ENCODE measurements at places on chromosomes 12 and 14. TPM values are rescaled to one million over a fixed set of nuclear protein-coding genes. Genes with fewer than 3 reads are reported as not detected.

Gene EIF5
- total RNA-seq: 197 TPM

Gene ANKRD33
- total RNA-seq: not detected

Gene AICDA
- total RNA-seq: not detected

Gene GNB3
- not detected for total RNA-seq

Gene ARMH4
- total RNA-seq: not detected

Gene TMEM132C
- total RNA-seq: 0.05 TPM

Gene SPTLC2
- total RNA-seq: 43.2 TPM

GRCh38 chr14:96501217-96501739 is 904 bp upstream of the PAPOLA start:
- no peak for DNase-seq

- no peak for DNase-seq
Measured at GRCh38 chr12:3333583-3333982, 157.4 kb upstream of the PRMT8 start.

GRCh38 chr14:61861320-61861865 is 99.2 kb downstream of the SNAPC1 start:
- no peak for DNase-seq

GRCh38 chr12:24852420-24852819 is 96.5 kb downstream of the BCAT1 start:
- DNase-seq: no peak

DNA sequence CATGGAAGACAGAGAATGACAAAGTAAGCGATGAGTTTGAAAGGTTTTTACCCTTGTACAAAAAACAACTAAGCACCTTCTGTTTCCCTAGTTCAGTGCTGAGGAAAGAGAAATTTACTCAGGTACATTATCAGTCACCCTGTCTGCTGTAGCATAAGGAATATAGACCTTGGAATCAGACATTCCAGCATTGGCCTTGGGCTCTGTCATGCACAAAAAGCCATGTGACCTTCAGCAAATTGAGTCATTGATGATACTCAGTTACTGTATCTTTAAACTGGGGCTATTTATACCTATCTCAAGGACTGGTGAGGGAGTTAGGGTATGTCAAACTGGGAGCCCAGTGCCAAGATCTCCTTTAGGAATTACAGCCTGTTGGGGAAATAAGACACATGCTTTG is 19.3 kb upstream of the TCL1A start:
- DNase-seq: no peak

DNA sequence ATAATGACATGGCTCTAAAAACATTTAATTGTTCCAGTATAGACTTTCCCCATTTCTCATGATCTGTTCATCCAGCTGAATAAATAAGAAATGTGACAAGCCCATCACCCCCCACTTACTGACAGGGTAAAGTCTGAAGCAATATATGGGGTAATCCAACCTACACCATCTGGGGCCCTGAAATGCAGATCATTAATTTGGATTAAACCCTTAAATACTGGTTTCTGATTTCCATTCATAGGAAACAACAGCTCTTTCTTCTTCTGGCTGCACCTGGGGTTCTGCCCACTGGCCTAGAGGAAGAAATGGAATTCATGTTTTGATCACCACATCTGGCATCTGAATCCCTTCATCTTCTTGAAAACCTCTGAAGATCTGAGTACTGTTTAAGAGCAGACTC is 39.3 kb upstream of the ACSM4 start:
- DNase-seq: no peak

- no peak for DNase-seq
Measured at GRCh38 chr14:99158150-99158549, 113.8 kb downstream of the BCL11B start.

DNA sequence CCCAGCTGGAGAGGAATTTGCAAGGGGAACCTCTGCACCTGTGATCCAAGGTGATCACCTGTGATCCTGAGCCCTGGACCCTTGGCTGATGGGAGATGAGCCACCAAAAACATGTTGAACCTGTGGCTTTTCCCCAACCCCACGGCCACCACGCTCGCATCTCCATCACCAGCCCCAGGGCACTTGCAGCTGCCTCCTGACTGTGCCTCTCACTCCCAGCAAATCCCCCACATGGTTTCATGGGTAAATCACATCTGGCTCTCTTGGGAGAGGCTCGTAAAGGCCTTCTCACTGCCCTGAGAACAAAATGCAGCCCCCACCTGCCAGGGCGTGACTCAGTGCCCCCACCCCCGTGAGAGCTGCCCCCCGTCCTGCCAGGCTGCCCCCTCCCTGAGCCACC is 76.0 kb downstream of the RFLNA start:
- no peak for DNase-seq

- no peak for DNase-seq
Measured at GRCh38 chr12:57299514-57300016, 48.6 kb upstream of the STAC3 start.

DNA sequence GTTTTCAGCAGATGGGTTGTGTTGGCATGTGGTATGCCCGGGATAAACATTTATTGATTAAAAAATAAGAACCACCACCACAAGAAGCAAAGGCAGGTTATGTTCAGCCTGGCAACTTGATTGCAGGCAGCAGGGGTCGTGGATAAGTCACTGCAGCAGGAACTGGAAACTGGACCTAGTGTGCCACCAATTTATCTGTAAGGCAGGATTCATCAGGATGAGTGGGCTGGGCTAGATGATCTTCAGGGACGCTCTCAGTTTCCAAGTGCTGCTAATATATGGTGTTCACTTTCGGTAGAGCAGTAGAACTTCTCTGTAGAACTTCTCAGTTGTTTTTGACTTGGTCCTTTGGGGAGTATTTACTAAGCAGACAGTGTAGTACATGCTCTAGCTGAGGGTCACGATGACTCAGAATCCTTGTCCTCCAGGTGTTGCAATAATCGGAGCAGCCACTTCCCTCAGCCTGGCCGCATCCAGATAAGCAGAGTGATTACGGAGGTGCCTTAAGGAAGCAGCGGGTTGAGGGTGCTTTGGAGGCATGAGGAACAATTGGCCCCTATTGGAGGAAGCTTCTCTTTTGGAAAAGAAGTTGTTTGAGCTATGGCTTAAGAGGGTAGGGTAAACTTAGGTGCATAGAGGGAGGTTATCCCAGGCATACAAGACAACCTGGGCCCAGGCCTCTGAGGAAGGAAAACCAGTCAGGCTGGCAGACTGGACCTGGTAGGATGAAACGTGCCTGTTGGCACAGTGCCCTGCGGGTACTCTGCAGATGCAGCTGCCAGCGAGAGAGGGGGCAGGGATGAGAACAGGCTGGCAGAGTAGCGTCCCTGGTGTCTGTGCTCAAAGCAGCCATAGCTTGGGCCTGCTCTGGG is 104.0 kb downstream of the GPR135 start:
- no peak for DNase-seq

Measured in activated CD4-positive, alpha-beta memory T cell treated with anti-CD3 and anti-CD28 coated beads, Interleukin-2, amount 10 ng/mL, durations not matched to agents 7 days and 5 days (primary cell).